Fibroblast of mammary gland (primary cell): ENCODE measurements at places on chromosomes 5 and 9.
A peak's percentile ranks its signal among the peaks of the same experiment; 100 is the strongest.

- peak; percentile 56 for DNase-seq
Measured at GRCh38 chr9:6106711-6107339, 91.4 kb upstream of the RANBP6 start.

- no peak for DNase-seq
Measured at GRCh38 chr9:36576866-36577265, 4.2 kb downstream of the MELK start.

DNA sequence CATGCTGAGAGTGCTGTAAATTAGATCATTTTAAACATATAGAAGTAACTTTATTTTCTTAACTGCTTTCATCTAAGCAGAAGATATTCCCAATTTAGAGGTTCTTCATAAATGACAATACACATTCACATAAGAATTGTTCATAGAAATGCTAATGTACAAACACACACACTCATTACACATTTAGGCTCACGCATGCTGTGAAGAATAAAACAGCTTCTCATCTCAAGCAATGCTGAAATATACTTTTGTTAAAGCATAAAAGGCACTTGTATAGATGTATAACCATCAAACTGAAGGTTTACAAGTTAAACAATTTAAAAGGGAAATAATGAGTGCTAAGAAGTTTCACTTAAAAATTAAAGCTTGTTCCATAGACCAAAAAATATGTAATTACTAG lies 18.1 kb upstream of the FTMT start:
- no peak for DNase-seq

DNA sequence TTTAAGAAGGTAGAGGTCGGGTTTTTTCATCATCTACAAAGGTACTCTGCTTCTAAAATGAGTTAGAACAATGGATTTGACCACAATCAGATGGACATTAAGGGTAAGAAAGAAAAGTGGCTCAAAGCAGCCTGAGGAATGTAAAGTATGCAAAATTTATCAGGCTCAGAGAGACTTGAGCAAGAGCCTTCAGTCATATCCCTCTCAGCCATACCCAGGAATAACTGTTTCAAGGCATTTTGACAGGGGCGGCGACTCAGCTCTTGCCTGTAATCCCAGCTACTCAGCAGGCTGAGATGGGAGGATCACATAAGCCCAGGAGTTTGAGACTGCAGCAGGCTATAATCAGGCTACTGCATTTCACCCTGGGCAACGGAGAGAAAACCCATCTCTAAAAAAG lies 38.8 kb upstream of the ANXA2R start:
- DNase-seq = peak; percentile 61

- peak; percentile 97 for DNase-seq
Measured at GRCh38 chr9:128081056-128081455, 13.0 kb downstream of the SLC25A25 start.

DNA sequence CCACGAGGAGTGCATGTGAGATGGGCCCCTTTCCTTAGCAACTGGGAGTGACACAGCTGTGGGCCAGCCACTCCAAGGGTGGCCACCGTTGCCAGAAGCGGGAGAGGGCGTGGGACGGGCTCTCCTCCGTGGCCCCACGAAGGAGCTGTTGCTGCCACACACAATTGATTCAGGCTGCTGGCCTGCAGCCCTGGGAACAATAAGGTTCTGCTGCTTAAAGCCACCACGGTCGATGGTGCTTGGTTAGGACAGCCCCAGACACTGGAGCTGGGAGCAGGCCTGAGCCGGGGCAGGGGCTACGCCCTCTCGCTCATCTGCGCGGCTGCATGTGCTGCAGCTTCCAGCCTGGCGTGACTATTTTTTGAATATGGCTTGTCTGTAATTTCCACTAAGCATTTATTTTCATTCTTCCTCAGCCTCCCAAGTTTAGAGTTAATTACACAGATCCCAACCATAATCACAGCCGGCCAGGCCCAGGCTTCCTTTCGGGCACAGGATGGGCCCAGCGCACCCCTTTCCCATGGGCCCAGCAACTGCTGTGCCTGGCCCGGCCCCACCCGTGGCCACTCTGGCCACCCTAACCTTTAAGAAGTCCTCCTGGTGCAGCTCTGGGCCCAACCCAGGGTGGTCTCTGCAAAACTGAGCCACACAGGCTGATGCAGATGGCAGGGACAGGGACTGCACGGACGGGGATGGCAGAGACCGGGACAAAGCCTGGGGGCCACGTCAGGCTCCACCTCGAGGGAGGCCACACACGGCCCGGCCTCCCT lies 49.7 kb downstream of the VAV2 start:
- DNase-seq = no peak

- no peak for DNase-seq
Measured at GRCh38 chr5:152884006-152884405, 478.9 kb upstream of the NMUR2 start.

GRCh38 chr9:134050726-134051125 lies 17.1 kb downstream of the BRD3 start:
- no peak for DNase-seq

GRCh38 chr9:115786321-115786720 lies 367.3 kb upstream of the PAPPA start:
- peak; percentile 83 for DNase-seq

DNA sequence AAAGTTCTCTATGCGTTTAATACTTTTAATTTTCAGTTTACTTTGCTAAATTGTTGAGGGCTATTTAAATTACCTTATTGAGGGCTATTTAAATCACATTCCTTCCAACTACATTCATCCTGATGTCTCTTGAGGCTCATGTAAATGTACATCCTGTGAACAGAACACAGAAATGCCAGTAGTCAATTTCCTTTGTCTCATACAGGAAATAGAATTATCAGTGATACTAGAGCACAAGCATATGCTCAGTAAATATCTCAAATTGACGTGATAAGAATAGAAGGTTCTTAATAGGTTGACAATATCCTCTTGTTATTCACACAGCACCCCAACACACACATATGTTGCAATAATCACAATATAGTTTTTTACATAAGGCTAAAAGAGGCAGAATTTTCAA lies 449.0 kb downstream of the CYLC2 start:
- DNase-seq = peak; percentile 0

DNA sequence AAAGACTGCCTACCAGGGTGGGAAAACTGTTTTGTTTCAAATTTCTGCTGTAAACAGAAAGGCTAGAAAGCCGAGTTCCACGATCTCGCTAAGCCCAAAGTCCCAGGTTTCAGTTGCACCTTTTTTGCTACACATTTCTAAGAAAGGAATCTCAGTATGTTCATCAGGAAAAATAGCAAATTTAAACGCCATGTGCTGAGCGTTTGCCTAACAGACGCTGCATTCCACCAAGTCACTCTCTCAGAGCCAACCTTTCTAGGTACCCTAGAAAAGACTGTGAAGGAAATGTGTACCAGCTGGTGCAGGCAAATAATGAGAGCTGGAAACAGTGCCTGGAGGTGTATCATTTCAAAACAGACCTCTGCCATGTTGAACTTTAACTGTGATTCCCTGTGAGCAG lies 71.8 kb downstream of the FRMD3 start:
- no peak for DNase-seq

- DNase-seq = peak; percentile 3
Measured at GRCh38 chr5:90475436-90475980, 844 bp downstream of the POLR3G start.

- DNase-seq = no peak
Measured at GRCh38 chr5:170486371-170486770, 17.4 kb upstream of the KCNIP1 start.

DNA sequence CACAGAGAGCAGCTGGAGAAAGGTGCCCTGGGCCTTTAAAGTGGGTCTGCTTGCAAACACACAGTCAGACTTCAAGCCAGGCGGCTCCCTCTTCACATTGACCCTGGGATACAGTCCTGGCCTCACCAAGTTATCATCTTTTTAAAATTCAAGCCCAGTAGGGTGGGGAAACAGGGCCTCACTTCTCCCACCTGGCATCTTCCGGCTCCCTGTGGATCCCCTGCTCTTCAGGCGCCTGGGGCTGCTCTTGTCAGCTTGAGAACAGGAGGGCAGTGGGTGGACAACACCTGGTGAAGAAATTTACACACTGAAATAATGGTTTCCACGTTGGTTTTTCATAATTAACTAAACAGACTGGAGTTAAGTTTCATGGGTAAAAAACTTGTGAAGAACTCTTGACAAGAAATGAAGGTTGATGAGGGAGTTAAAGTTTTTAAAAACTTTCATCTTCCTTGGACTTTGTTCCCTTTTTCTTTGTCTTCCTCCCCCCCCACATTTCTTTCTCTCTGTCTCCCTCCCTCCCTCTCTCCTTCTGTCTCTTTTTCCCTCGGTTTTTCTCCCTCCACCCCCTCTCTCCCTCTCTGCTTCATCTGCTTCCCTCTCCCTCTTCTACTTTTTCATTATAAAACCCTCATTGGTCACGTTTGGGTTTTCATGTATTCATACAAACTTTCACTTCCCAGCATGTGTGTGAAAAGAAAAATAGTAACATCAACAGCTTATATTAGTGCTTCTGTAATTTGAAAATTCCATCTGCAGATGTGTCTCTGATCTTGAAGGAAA lies 219.6 kb downstream of the DMRT2 start:
- DNase-seq = no peak

DNA sequence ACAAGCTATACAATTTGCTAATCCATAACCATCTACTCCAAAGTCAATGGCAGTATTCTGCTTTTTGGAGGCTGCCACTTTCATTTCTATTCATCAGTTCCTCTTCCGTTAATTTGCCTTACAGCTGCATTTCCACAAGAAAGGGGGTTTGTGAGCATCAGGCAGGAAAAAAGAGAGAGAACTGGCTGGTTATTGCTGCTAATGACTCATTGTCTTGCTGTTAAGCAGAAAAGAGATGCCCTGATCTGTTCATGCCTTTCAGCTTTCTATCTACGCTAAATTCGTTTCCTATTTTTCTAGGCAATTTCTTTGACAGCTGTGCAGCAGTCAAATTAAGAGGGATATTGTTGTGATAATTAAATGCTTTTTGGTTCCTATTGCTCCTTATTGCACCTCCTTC lies 65.9 kb upstream of the GNAQ start:
- DNase-seq = no peak

GRCh38 chr5:90201923-90202322 lies 207.6 kb downstream of the CETN3 start:
- DNase-seq = peak; percentile 48

GRCh38 chr9:4939118-4939561 lies 45.9 kb upstream of the JAK2 start:
- DNase-seq = no peak
